Activated T-cell treated with anti-CD3 and anti-CD28 coated beads, Interleukin-2, amount 50 U/mL, for 4 hours (primary cell): ENCODE measurements at places on chromosomes 13 and 19. TPM values are rescaled to one million over a fixed set of nuclear protein-coding genes. Genes with fewer than 3 reads are reported as not detected.

Gene RNF17
- not detected for total RNA-seq

Gene ZNF724
- total RNA-seq = 5.1 TPM

GRCh38 chr19:18097217-18097992 is at the start of gene MAST3:
Gene MAST3, plus strand, starts transcription at chr19:18097778. Its CDS starts 15 bp downstream, at chr19:18097793.
- peak; percentile 90 for DNase-seq

GRCh38 chr13:73661687-73662425 is 472.3 kb downstream of the KLF12 start:
- no peak for DNase-seq

GRCh38 chr19:8044018-8044417 is 8.5 kb upstream of the CCL25 start:
- DNase-seq = no peak
